NCI-H1417 (cell line): ENCODE measurements at places on chromosomes 7 and 10.
A peak's percentile ranks its signal among the peaks of the same experiment; 100 is the strongest.

- no peak for DNase-seq
Observed at GRCh38 chr7:49995681-49996080, 97.4 kb downstream of the ZPBP start.

GRCh38 chr10:3374914-3375313 lies 202.3 kb upstream of the PITRM1 start:
- no peak for DNase-seq

GRCh38 chr10:7659560-7659959 lies 7.2 kb downstream of the ITIH5 start:
- no peak for DNase-seq

DNA sequence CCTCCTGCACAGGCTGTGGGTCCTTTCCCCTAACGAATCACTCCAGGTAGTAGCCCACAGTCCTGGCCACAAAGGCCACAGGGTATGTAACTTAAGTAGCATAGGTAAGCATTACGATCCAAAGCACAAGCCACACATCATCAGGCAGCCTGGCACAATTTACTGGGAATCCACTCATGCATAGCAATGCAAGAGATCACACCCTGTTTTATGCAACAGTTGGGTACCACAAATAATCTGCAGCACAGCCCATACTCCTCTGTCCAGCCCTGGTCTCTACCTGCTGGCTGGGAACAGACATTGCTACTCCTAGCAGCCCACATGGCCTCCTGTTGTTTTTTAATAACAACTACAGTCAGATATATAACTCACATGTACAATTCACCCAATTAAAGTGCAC lies 34.3 kb downstream of the SRPK2 start:
- DNase-seq = no peak

GRCh38 chr7:78463039-78463438 lies 664.5 kb downstream of the PHTF2 start:
- no peak for DNase-seq

DNA sequence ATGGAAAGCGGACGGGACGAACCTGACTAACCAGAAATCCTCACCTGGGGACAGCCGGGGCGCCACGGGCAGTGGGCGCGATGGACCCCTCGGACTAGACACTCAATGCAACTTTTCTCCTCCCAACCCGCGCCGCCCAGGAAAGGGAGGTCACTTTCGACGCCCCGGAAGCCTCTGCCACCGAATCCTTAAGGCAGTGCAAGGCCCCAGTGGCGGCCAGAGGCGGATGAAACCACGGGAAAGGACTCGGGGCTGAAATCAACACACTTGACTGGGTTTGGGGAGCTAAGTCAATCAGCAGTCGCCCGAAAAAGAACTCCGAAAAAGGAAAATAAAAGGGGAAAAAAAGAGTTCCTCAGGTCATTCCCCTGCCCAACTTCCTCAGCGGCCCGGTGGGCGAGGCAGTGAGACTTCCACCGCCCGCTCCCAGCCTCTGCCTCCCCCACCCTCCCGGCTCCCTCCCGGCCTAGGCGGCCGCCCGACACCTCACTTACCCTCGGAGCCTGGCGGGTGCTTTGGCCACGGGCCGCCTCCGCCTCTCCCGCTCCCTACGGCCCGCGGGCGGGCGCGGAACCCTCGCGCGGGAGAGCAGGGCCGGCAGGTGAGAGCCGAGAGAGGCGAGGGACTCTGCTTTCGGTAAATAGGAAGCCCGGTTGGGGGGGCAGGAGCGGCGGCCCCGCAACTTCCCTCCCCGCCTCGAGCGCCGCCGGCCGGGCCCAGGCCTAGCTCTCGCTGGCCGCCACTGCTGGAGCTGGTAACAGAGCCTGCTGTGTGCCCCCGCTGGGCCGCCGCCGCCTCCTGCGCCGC lies 518 bp downstream of the WAPL start:
- DNase-seq = no peak

DNA sequence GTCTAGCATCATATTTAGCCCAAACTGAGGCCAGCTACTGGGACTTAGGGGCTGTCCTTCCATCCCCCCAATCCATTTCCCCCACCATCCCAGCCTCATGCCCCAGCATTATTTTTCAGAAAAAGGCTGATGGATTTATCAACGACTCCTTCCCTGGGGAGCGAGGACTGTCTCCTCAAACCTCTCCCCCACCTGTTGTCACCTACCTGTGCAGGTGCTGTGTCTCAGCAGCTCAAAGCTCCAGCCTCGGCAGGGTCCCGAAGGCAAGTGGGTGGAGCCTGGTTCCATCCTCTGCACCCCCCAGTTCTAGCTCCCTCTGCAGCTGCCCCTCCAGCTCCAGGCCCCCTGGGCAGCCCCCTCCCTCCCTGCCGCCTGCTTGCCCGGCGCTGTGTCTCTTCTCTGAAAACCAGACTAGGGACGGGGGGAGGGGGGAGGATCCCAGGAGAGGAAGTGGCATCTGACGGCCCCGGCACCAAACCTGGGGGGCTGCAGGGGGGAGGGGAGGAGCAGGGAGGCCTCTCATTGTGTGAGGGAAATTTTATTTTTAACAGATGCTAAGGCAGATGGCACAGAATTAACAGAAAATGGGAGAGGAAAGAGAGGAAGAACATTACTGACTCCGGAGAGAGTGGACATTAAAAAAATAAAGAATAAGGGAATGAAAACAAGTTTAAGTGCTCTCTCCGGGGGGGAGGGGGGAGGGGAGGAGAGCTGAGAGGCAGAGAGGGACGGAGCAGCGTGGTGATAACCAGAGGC lies 61.7 kb upstream of the PAX2 start:
- no peak for DNase-seq

GRCh38 chr7:602341-603141 lies 82.9 kb upstream of the PDGFA start:
- DNase-seq = no peak

GRCh38 chr7:34158368-34159153 lies 253.2 kb downstream of the BMPER start:
- DNase-seq = no peak

DNA sequence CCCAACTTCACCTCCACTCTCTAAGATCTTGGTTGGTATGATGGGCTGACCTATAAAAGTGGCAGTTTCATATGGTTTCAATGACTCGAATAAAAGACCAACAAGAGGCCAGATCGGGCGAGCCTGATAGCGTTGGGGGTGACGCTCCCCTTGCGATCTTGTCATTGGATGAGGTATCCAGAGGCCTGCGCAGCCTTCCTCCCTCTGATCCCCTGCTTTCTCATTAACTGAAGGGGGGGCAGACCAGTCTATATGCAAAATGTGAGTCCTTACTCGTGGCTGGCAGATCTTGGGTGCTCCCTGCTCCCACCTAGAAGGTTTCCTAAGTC lies 937 bp upstream of the COBL start:
- no peak for DNase-seq

GRCh38 chr7:74455928-74456327 lies 2.2 kb downstream of the GTF2IRD1 start:
- no peak for DNase-seq

GRCh38 chr10:94219829-94220228 lies 142.9 kb downstream of the NOC3L start:
- DNase-seq = no peak

DNA sequence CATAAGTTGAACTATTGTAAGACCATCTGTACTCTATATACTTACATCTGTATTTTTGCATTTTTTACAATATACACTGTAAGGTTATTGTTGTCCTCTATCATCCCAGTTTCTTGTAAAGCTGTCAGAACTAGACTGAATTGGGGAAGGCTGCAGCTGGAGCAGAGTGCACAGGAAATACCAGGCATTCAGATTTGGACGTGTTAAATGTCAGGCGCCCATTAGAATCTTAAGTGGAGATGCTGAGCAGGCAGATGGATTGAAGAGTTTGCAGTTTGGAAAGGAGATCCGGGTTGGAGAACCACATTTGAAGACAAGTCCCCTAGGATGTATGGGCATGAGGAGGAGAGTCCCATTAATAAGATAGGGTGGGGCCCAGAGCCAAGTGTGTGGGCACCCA lies 40.4 kb downstream of the MTURN start:
- peak; percentile 52 for DNase-seq

DNA sequence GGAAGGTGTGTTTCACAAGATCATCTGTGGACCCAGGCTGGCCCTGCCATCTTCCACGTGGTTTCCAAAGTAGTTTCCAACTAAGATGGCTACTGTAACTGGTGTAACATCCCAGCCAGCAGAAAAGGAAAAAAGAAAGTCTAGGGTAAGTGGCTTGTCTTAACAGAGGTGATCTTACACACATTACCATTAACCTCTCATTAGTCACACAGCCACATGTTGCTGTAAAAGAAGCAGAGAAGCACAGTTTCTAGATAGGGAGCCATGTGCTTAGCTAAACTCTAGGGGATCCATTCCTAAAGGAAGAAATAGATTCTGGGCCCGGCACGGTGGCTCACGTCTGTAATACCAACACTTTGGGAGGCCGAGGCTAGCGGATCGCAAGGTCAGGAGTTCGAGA lies 54.3 kb downstream of the ZNF438 start:
- DNase-seq = no peak

DNA sequence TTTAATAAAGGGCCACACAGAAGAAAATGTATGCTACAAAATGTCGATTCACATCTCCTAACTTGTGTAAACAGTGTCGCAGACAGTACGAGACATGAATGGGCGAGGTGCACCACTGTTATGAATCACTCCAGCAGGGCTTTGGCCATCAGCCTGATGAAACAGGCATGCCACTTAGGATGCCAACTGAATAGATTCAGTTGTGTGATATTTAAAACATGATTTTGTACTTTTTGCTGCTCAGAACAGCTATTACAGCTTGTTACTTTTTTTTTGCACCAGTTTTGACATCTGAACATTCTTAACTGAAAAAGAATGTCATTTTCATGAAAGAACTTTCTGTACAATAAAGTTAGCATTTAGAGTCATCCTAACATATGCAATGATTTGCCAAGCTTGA lies 138.1 kb downstream of the VTI1A start:
- DNase-seq = no peak

- no peak for DNase-seq
Observed at GRCh38 chr7:155791214-155791737, 21.0 kb downstream of the SHH start.

DNA sequence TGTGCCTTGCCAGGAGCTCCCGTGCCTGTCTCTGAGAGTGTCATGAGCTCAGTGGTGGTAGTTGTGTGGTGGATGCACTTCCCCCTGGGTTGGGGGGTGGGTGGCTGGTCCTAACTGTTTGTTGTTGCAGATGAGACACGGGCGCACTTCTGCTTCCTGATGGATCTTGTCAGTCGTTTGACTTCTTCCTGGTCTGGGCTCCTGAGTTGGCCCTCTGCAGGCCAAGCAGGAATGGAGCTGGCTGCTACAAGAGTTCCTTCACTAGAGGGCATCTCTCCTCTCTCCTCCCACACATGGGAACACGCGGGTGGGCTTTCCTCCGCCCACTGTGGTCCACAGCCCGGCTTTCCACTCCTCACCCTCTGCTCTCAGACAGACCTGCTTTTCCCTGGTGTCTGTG lies 82.0 kb downstream of the BMS1 start:
- DNase-seq = no peak

- DNase-seq = no peak
Observed at GRCh38 chr10:123424537-123424936, 241.6 kb upstream of the GPR26 start.

GRCh38 chr7:93799750-93800357 lies 90.7 kb downstream of the TFPI2 start:
- no peak for DNase-seq

GRCh38 chr10:75941223-75941801 lies 509.9 kb downstream of the LRMDA start:
- DNase-seq = peak; percentile 65

DNA sequence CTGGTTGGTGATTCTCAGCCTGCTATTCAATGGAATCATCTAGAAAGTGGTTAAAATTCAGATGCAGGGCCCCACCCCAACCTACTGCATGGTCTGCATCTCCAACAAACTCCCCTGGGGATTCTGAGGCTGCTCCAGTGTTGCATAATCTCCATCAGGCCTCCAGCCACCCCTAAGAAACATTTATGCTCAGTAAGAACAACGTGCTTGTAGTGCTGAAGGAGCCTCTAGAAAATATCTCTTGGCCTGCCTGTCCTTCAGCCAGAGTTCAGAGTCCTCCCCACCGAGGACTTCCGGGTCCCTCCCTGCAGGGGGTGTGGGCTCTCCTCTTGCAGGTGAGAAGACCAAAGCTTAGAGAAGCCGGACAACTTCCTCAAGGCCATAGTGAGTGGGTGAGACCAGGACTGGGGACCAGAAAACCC lies 159.8 kb downstream of the SH3PXD2A start:
- DNase-seq = no peak
